ENCODE measurements at places on chromosomes 3 and 15. TPM values are rescaled to one million over a fixed set of nuclear protein-coding genes. Genes with fewer than 3 reads are reported as not detected.

DNA sequence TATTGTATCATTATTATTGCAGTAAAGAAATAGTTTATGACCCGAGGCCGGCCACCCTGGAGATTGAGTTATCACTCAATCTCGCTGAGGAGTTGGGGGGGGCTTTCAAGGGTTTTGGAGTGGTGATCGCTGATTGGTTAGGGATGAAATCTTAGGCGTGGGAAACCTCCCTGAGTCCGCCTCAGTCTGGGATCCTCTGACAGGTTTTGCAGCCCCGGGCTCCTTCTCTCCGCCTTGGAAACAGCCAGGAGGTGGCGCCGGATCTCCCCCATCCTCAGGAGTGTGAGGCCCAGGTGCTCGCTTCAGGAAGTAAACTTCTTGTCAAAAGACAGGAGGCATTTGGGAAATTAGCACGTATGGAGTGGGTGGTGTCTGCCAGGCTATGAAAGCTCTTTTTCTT, 41.1 kb upstream of the SEC61A1 start:
- peak; percentile 23 for DNase-seq

DNA sequence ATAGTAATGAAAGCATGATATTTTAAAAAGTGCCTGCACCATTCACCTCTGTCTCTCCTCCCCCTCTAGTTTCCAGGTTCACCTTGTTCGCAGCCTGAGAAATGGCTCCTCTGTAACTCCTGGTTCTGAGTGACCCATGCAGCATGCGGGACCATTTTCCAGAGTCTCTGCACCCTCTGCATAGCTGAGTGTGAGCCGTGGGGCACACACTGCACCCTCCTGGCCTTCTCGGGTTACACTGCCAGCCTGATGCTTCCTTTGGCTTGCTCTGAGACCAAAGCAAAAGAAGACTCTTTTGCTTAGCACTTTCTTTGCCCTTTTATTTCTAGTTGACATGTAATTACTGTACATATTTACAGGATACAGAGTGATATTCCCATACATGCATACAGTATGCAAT, 287.3 kb downstream of the GABRG3 start:
- DNase-seq: no peak

DNA sequence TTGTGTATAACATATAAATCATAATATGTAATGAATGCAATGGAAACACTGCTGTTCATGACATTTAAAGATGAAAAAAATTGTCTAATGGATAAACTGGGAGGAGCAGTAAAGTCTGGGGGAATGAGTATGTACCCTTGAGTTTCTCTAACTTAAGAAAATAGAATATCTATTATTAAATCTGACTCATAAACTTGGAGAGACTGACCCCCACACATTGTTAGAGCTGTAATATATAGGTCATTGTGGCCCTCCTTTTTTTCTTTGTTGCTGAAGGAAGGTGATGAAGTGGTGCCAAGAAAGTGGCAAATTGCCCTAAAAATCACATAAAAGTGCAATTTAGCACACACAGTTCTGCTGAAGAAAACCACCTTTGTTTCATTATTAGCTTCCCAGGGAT, 389.8 kb upstream of the RARB start:
- no peak for DNase-seq

DNA sequence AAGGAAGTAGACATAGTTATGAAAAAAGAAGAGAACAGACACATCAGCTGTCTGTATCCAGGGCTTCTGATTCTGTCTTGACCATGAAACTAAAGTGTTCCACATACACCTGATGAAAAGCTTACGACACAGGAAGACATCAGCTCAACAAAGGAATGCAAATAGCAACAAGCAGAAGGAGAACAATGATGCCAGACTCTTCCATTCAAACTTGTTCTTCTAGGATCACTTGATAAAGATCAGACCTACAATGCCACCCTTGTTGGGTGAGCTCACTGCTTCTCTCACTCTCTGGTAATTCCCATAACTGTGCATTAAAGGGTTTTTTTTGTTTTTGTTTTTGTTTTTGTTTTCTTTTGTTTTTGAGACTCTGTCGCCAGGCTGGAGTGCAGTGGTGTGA, 49.7 kb downstream of the GATM start:
- no peak for DNase-seq

DNA sequence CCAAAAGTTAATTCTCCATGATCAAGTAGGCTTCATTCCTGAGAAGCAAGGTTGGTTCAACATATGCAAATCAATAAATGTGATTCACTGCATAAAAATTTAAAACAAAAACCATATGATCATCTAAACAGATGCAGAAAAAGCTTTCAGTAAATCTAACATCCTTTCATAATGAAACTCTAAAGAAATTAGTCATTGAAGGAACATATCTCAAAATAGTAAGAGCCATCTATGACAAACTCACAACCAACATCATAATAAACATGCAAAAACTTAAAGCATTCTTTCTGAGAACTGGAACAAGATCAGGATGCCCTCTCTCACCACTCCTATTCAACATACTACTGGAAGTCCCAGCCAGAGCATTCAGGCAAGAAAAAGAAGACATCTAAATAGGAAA, 254.1 kb downstream of the AGBL1 start:
- no peak for DNase-seq

GRCh38 chr3:67302489-67302888, 304.4 kb downstream of the KBTBD8 start:
- no peak for DNase-seq

GRCh38 chr15:31469786-31470525, 143.3 kb downstream of the KLF13 start:
- DNase-seq: no peak

DNA sequence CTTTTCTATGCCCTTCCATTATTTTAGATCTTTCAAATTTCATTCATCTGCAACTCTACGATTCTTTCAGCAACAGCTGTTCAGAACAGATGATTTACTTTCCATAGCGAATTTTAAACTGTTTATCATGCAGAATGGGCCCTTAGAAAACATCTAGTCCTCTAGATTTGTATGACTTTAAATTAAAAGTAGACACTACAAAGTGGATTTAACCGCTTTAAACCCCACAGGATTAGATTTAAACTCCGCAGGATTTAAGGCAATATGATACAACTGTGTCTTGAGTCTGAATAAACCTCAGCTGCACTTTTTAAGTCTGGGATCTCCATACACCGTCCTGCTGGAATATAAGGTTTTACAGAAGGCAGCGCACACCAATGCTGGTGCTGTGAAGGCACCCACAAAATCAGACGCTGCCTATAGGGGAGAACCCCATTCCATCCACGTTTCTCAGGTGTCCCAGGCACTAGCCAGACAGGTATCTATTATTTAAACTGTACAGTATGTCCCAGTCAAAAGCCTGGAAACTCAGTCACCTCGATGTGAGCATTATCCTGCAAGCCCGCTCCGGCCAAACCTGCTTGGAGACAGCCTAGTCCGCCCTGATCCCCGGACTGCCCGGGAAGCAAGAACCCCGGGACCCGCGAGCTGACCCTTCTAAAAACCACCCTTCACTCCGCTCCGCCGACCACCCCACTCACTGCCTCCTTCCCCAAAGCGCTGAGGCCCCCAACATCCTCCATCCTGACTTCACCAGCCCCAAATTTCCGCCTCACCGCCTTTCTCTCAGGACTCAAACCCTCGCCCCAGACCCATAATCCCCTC, 768 bp downstream of the ANO10 start:
- peak; percentile 46 for DNase-seq

DNA sequence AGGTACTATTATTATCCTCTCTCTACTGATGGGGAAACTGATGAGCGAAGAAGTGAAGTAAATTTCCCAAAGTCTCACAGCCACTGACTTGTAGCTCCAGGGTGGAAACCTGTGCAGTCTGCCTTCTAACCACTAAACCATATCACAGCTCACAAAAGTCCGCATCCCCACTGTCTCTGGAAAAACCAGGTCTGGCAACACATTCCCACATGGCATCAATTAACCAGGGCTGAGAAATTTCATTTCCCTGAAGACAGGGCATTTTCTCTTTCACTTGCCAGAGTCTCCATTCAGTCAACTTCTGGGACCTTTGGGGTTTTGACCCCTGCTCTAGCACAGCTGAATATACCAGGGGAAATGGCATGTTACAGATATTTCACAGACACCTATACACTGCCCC, 26.5 kb downstream of the FBXO40 start:
- DNase-seq: no peak

DNA sequence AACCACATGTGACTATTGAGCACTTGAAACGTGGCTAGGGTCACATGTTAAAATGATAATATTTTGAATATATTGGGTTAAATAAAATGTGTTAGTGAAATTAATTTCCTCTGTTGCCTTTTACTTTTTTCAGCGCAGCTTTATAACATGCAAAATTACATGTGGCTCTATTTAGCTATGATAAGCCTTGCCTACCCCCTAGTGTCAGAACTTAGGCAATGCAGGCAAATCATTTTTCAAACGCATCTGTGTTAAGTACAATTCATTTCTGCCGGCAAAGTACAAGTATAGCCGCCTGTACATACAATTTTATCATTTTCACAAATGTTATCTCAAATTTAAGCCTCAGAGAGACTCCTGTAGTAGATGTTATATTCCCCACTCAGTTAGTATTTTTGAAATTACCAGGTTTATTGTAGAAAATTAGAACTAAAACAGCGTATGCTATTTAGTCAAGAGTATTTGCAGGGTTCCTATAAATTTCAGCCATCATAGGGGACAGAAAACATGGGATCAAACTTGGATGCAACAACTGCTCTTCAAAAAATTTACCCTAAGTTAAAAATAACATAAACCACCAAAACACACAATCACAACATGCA, 56.1 kb downstream of the TAFA4 start:
- DNase-seq: peak; percentile 85

MITF gene
- total RNA-seq: 5.7 TPM

SEC22C gene
- total RNA-seq: 104 TPM

ATP6V1A gene
- total RNA-seq: 150 TPM

TMEM212 gene
- not detected for total RNA-seq

CORO2B gene
- total RNA-seq: 1.0 TPM

TUSC7 gene
- not detected for total RNA-seq

FOXL2NB gene
- total RNA-seq: under 0.01 TPM

TM4SF4 gene
- not detected for total RNA-seq

RBPMS2 gene
- total RNA-seq: 0.14 TPM
